ENCODE measurements at places on chromosomes 1 and 21.

- no peak for DNase-seq
These were observed 38.0 kb downstream of the RASSF5 start for GRCh38 chr1:206545351-206545750.

GRCh38 chr1:158506369-158506987 is 34.5 kb downstream of the OR10R2 start:
- peak; percentile 19 for DNase-seq

DNA sequence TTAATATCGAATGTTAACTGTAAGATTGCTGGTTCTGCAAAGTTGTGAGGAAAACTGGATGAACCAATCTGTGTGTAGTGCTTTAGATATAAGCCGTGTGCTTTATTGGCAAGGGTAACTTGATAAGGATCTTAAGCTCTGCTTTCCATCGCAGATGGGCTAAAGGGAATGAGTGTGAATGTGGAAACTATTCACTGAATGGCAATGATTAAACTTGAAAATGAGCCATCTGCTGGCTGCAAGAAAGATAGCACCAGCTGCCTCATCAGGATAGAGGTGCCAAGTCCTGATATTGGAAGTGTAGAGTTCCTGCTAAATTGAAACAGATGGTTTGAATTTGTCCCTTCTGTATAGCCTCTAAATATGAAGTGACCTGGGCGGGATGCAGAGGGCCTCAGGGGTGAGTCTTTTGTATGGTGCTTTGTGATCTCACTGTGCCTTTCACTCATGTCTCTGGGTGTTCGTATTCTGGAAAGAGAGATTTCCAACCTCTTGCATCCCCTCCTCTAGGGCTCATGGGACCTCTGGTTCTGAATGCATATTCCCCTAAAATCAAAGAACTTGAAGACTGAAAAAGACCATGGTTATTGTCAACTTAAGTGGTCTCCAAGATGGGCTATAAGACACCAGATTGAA is 9.2 kb downstream of the FCRL3 start:
- no peak for DNase-seq

GRCh38 chr1:50047916-50048694 is 24.4 kb upstream of the AGBL4 start:
- no peak for DNase-seq
